Endodermal cell (in vitro differentiated cells): ENCODE measurements at places on chromosomes 11 and 22.
A peak's percentile ranks its signal among the peaks of the same experiment; 100 is the strongest.

DNA sequence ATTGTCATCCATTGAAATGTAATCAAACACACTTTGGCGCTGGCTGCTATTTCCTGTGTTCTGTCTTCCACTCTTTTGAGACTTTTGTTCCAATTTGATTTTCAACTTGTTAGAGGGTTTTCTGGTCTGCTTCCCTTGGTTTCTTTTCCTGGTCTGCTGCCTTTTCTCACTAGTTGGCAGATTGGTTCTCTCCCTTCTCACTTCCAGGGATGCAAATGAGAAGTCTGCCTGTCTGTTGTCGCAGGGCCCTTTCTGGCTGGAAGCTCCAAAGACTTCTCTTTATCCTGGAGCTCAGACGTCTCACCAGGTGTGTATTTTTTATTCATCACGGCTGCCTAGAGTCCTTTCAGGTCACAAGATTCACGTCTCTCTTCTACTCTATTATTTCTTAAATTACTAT lies 84.0 kb downstream of the RPS6KA4 start:
- peak; percentile 29 for DNase-seq

DNA sequence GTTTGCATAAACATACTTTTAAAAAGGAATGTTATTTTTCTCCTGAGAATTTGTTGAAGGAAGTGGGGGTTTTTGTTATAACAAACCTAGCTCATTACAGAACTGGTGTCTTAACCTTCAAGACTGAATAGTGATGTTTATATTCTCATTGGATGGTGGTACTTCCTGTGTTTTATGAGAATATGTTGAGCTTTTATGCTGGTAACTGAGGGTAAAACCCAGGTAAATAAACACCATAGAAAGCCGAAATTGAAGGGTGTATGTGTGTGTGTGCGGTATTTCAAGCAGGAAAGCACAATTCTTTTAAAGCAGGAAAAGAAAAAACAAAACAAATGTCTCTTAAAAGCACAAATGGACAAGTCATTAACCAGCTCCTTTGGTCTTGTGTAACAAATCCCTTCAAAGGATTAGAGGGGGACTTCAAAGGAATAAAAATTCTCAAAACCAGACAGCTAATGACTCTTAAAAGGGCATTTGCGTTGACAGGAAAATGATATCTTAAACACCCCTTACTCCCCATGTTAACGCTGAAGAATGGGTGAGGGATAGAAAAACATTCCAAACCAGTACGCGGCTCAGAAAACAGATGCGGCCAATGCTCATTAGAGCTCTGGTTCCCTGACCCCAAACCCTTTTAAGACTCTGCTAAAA lies 23.8 kb downstream of the LMO2 start:
- DNase-seq, result no peak

GRCh38 chr22:39122772-39123470 lies 25.9 kb downstream of the APOBEC3H start:
- DNase-seq, result no peak

DNA sequence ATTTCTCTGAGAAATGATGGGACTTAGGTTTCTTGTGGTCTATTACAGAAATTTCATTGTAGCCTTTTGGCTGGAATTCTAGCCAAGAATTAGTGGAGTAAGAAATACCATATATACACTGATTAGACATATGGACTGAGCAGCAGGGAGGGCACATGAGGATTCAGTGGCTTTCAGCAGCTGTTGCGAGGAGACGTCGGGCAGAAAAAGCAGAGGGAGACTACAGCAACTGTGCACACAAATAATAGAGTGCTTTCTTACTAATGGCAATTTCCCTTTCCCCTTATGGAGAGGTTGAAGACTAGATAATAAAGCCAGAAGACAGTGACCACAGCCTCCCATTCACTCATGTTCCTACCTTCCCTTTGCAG lies 35.4 kb upstream of the CCDC34 start:
- no peak for DNase-seq

DNA sequence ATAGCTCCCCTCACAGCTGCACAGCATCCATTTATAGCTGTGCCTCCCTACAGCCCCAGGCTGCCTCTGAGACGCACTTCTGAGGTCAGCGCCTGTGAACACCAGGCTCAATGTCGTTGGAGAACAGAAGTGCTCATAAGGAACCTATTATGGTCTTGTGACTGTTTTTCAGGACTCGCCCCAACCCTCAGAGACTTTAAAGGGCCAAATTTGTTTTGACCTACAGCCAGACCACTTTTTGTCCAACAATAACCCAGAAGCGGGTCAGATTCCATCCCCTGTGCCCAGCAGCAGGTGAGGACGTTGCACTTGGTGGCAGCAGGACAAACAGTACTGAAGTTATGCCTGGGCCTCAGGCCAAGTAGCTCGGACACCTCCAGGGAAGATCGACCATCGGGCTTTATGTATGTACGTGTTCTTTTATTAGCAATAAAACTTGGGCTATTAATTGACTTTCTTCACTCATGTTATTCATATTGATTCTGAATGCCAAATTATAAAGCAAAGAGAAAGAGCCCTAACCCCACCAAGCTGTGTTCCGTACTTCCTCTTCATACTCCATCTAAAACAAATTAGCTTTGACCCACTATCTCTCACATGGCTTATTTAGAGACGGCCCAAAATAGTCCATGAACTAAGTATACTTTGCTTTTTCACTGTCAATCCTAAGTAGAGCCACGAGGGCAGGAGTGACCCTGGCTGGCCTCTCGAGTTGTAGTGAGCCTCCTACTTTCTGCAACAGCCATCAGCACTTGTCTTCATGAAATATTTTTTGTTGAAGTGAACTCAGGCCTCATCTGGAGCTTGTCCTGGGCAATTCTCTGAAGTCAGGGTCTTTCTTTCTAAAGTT lies 92.3 kb upstream of the PAX6 start:
- no peak for DNase-seq

DNA sequence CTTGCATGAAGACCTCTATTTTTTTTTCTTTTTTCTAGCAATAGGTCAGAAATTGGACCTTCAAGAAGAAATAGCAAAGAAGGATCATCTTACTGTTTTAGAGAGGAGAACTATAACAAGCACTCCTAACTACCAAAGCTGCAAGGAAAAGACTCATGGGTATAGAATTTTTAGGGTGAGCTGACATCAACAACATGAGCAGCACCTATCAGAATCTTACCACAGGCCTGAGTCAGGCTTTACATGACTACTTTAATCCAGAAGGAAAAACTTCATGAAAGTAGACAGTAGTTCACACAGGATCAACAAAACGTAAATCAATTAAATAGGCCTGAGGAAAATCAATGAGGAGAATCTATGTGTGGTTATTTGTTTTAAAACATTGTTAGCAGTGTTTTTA lies 130.5 kb downstream of the FAM76B start:
- no peak for DNase-seq

GRCh38 chr11:78349114-78349513 lies 68.5 kb downstream of the GAB2 start:
- DNase-seq, result no peak

GRCh38 chr11:77502346-77502905 lies 28.5 kb upstream of the PAK1 start:
- no peak for DNase-seq

DNA sequence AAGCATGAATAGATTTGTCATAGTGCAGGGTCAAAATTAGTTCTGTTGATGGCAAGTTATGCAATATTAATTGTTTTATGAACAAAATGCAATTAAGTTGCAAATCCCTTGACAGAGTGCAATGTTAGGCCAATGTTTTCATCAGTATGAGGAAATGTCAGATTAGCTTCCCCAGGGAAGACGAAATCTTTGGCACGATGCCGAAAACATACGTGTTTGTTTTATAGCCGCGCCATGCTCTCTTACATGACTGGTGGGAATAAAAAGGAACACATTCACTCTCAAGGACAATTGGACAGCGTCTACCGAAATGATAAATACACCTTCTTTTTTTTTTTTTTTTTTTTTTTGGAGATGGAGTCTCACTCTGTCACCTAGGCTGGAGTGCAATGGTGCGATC lies 27.0 kb downstream of the MFNG start:
- no peak for DNase-seq

DNA sequence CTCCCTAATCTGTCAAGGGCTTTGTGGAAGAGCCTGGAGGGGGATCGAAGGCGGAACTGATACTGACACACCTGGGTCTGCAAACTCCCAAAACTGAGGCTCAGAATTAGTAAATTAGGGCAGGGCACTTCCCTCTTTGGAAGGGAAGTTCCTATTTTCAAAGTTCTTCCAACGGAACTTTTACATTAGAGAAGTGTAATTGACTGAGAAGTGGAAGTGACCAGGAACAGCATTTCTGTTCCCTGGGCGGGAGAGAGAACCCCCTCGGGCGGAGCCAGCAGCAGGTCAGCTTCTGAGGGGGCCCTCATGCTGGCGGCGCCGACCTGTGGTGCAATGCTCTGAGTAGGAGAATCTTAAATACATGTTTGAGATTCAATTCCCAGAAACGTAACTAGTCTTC lies 1.1 kb upstream of the CBL start:
- peak; percentile 50 for DNase-seq

GRCh38 chr11:86264649-86265048 lies 20.1 kb downstream of the EED start:
- DNase-seq, result no peak

GRCh38 chr11:36333468-36333867 lies 37.4 kb downstream of the PRR5L start:
- DNase-seq, result no peak

- DNase-seq, result peak; percentile 78
Observed at GRCh38 chr11:66317723-66318599, 1.1 kb upstream of the CD248 start.

DNA sequence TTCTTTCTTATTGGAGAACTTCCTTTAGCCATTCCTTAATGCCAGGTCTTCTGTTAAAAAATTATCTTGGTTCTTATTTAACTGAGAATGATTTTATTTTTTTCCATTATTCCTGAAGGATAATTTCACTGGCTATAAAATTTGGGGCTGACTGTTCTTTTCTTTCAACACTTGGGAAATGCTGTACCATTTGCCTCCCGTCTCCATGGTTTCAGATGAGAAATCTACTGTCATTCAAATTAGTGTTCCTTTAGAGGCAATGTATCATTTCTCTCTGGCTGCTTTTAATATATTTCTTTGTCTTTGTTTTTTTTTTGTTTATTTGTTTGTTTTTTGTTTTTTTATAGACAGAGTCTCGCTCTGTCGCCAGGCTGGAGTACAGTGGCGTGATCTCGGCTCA lies 51.8 kb upstream of the SMTN start:
- no peak for DNase-seq

DNA sequence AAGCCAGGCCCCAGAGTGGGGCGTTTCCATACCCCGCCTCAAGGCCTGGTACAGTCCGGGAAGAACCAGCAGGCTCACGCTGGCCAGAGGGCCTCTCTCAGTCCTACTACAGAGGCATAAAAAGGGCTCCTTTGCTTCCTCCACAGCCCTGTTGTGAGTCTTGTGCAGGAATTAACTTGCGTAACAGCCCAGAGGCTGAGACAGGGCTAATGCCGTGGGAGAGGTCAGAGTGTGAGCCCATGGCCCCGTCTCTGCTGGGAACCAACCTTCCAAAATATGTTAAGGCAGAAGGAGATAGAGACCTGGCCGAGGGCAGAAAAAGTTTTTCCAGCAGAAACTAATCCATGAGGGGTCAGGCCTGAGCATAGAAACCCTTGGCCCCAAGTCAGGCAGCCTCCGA lies 19.9 kb upstream of the TMEM184B start:
- DNase-seq, result no peak

DNA sequence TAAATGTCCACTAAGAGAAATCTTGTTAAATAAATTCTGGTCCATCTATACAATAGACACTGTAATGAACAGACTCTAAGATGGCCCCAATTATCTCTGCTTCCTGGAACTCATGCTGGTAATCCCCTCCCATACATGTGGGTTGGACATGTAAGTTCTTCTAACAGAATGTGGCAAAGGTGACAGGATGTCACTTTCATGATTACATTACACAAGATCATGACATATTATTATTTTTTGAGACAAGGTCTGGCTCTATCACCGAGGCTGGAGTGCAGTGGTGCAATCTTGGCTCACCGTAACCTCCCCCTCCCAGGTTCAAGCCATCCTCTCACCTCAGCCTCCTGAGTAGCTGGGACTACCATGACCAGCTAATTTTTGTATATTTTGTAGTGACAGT lies 14.6 kb upstream of the NDUFC2 start:
- no peak for DNase-seq

DNA sequence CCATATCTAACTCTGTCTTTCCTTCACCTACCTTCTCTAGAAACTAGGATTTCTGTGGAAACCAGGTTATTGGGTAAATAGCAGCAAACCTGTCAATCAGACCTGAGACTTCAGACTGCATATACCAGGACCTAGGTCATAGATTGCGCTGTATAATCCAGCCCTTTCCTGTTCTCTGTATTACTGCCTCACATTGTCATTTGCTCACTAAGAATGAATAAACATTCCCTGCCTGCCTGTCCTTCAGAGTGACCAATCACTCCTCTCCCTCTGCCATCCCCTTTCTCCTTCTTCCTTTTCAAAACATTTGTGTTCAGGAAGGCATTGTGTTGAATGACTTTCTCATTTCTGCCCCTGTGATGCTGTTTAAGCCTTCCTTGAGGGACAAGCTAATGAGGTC lies 14.1 kb upstream of the FZD4 start:
- DNase-seq, result no peak

GRCh38 chr11:104090767-104091166 lies 54.3 kb downstream of the DDI1 start:
- no peak for DNase-seq

DNA sequence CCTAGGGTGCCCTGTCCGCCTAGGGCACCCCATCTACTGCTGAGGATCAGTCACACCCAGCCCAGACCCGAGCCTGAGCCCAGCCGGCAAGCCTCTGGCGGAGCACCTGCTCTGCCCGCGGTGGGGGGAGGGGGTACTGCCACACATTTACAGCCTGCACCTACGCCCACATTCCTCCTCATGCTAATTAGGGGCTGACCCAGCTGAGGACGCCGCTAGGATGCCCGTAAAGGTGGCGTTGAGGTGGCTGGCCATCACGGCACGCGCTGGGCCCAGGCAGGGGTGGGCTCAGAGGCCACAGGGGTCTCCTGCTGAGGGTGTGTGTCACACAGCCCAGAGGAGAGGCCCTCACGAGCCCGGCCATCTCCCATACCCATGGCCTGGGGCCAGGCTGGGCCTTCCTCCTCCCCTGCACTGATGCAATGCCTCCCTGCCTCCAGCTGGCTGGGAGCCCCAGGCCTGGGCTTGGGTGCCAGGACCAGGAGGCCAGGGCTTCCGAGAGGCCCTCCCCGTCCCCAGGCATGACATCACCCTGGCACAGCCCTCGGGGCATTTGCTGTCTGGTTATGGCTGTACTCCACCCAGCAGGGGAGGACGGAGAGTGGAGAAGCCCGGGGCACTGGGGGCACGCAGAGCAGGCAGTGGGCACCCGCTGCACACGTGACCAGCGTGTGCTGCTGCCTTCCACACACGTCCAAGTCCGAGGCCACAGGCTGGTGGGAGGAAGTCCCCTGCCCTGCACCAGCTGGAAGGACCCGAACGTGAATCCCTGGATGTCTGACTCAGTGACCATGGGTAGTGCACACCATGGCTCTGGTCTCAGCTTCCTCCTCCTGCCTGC lies 12.7 kb downstream of the DUSP8 start:
- DNase-seq, result peak; percentile 82

GRCh38 chr11:117950301-117950700 lies 21.1 kb upstream of the TMPRSS13 start:
- peak; percentile 48 for DNase-seq

- DNase-seq, result no peak
Observed at GRCh38 chr11:8728563-8728962, 46.0 kb downstream of the RPL27A start.

- no peak for DNase-seq
Observed at GRCh38 chr11:120343429-120343828, 7.2 kb downstream of the ARHGEF12 start.

GRCh38 chr22:27122574-27122973 lies 465.2 kb downstream of the MIAT start:
- DNase-seq, result no peak
